ENCODE measurements at places on chromosomes 13 and 19. TPM values are rescaled to one million over a fixed set of nuclear protein-coding genes. Genes with fewer than 3 reads are reported as not detected.

Gene VSTM1
- not detected for polyA plus RNA-seq

Gene SERPINE3
- polyA plus RNA-seq = not detected

Gene SIGLEC12
- 1.1 TPM for polyA plus RNA-seq

Gene CPT1C
- polyA plus RNA-seq = not detected

Gene HNRNPM
- 210 TPM for polyA plus RNA-seq

Gene CADM4
- polyA plus RNA-seq = not detected

Gene LYPD3
- polyA plus RNA-seq = 0.25 TPM
